Stimulated activated CD4-positive, alpha-beta T cell treated with anti-CD3 and anti-CD28 coated beads, TNF-alpha, amount 100 ng/mL, for 24 hours (primary cell): ENCODE measurements at places on chromosomes 6 and 20.

DNA sequence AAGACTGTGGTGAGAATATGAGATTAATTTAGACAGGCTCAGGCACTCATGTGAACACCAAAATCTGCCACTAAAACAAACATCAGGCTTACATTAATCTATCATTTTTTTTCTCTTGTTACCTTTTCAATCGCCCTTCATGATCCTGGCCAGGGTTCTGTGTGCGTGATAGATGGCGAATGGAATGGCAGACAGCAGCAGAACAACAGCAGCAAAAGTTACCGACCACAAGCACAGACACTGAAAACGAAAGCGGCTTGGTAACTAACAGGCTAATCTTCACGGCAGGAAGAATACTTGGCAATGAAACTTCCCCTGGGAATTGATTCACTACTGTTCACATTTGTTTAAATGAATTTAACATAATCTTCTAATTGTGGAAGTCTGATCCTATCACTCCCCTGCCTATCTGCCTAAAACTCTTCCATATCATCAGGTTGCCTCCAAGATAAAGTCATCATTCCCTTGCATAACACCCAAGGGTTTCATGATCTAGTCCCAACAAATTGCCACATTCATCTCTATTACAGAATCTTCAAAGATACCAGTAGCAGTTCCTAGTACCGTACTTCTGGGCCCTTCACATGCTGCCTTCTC, 28.7 kb downstream of the PTPRK start:
- DNase-seq, result no peak

DNA sequence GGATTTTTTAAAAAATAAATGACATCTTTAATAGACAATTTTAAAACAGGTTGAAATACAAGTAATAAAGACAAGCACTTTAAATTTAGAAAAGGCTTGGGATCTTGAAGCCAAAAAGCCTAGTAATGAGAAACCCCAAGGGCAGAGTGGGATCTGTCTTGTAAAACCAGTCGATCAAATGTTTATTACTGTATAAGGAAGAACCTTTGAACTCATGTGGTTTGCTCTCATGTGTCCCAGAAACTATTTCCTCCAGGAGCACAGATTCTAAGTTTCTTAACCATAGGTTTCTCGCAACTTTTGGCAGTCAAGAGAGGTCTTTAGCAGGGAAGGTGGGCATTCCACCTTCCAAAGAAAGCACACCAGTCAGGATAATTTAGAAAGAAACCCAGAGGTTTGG, 541.7 kb upstream of the BTBD3 start:
- no peak for DNase-seq

GRCh38 chr6:26311385-26312095, 53.5 kb upstream of the BTN3A2 start:
- no peak for DNase-seq

- no peak for DNase-seq
Observed at GRCh38 chr20:2093883-2094282, 7.7 kb upstream of the STK35 start.

DNA sequence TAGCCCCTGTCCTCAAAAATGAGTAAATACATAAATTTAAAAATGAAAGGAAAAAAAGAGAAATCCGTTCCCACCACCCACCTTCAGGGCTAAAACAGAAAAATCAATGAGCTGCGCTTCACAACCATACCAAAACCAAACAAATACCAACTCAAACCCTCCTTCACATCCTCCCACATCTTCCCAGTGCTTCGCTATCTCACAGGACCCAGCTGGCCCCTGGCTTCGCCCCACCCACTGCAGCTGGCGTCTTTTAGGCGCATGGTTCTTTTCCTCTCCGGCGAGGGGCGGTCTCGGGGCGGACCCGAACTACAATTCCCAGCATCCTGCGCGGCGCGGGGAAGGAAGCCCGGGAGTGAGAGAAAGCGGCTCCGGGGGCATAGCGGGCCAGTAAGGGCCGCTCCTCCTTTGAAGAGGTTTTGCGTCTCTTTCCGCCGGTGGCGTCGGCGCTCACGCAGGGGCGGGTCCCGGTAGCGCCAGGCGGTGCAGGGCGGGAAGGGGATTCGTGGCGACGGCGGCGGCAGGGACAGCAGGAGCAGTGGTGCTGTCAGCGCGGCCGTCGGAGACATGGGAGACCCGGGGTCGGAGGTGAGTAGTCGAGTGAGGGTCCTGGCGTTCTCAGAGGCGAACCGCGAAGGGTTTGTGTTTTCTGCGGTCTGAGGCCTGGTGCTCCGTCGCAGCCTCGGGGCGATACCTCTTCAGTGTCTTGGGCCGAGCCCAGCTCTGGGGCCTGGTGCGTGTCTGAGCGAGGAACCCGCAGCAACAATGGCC, at the start of gene ZNF451:
ZNF451 (plus strand) TSS at position 502 of the 771 bp plus-strand sequence; CDS start at position 568, 66 bp downstream.
- peak; percentile 97 for DNase-seq

DNA sequence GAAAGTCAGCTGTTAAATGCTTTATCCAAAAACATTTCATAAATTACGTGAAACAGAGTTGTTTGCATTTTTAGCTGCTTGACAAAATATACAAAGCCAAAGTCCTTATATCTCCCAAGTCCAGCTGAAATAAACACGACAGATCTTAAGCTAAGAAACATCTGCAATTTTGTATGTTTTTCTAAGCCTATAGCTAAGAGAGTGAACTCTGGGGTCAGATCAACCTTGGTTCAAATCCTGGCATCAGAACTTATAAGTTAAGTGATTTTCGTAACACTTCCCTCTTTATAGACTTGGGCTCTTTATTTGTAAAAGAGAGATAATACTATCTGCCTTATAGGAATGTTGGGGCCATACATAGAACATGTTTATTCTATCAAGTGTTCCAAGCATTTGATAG, 176.7 kb downstream of the PTPRK start:
- DNase-seq, result no peak

- no peak for DNase-seq
Observed at GRCh38 chr6:141956868-141957267, 175.9 kb upstream of the GJE1 start.

- DNase-seq, result no peak
Observed at GRCh38 chr20:61982191-61982950, 83.3 kb downstream of the TAF4 start.
